CD4-positive, alpha-beta T cell treated with Interleukin-4 for 4 hours (primary cell): ENCODE measurements at places on chromosomes 1 and 21.

DNA sequence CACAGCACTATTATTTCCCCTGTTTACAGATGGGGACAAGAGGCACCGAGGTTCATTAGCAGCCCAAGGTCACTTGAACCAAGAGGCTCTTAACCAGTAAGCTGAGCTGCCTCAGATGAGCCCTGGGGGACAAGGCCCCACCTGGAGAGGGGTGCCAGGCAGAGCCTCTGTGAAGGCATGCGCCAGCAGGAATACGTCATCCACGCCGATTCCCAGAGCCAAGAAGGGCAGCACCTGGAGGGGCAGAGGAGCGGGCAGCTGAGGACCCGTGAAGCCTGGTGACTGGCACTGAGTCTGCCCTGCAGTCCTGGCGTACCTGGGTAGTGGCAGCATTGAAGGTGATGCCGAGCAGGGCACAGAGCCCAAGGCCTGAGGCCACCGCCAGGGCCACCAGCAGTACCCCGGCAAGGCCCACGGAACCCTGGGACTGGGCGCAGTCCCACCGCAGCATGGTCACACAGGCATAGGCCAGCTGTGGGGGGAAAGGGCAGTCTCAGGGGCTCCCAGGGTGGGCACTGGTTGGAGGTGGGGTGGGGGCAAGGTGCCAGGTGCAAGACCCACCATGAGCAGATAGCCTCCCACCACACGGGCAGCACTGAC, 14.1 kb downstream of the PTCH2 start:
- DNase-seq, result no peak

DNA sequence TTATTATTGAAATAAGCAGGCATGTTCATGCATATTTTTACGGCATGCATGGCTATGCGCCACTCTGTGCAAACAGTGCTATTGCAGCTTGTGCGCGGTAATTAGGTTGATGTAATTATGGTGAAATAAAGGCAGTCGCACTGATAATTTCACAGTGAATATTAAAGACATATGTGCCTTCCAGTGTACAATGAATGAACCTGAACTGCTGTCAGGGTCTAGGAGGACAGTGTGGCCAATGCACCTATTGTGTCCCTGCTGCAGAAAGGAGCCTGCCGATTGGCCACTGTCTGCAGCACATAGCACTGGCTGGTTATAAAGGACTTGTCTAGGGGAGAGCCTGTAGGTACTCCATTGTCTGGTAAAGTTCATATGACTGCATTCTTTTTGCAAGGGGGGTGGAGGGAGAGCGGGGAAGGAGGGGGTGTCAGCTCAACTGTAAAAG, 340.4 kb downstream of the USP25 start:
- no peak for DNase-seq

DNA sequence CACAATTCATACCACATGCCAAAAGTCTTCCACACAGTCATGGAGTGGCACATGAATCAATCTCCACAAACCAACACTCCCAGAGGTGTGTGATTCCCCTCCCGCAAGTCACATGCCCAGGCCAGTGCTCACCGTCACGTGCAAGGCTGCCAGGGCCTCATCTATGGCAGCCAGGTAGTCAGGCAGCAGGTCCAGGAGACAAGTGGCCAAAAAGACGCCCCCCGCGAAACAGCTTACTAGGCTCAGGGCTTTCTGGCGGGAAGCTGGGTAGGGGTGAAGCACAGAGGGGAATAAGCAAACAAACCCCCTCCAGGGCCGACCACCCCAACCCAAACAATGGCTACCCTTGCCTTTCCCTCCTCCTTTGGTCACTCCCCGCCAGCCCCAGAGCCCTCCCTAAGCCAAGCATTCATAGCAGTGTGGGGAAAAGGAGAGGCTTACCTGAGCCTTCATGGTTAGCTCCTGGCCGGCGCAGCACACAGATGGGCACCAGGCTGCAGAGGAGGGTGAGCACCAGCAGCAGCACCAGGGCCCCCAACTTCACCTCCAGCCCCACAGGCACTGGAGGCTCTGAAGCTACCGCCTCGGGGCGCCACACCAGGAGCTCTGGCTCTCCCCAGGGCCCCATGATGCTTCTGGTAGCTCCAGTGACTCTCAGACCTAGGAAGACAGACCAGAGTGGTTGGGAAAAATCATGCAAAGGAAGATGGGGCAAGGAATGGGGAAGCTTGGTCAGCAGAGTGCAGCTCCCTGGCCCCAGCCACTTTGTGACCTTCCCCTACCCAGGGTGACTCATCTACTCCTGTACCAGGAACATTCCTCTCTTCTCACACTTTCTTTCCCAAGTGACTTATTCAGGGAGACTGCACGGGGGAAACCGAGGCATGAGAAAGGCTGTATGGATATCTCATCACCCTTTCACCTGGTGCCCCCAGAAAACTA, 978 bp downstream of the SLC39A1 start:
- no peak for DNase-seq

DNA sequence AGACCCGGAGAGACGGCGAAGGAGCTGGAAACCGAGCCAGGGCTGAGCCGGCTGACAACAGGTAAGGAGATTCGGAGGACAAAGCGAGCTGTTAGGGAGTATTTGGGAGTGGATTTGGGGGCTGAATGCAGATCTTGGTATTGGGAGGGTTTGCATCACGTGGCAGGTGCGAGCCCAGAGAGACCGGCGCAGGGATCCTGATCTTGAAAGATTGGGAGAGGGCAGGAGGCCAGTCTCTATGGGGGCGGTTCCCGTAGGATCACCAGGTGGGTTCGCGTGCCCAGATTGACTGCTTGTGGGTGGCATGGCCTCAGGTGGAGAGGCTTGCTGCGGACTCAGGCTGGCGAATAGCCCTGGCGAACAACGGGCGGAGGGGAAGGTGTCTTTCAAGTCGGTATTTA, 204 bp downstream of the CIART start:
- no peak for DNase-seq

DNA sequence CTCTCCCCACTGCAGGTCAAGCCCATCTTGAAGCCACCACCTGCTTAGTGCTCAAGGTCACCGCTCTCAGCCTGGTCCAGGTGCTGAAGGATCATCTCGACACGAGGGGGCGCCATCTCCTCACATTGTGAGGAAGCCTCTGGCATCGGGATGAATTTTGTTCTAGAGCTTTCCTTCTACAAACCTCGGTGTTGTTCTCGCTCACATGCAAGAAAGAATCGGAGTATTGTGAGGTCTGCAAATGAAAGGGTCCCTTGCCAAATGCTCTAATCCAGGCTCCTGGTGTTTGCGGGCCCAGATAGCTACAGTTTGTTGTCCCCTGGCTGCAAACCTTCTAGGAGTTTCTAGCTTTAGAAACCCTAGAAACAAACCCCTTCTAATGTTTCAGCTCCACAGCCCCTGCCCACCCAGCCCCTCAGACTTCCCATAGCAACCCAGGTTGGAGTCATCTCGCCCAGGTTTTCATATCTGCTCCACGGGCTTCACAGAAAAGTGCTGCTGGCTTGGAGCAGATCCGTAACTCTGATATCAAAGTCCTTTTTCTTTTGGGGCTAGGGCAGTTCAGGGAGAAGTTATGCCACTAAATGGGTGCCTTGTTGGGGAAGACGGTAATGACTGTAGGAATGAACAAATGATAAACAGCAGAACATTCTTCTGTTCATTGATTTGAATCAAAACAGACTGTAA, 8.6 kb upstream of the ATP5PO start:
- peak; percentile 86 for DNase-seq
